MCF 10A (cell line): ENCODE measurements at places on chromosomes 6 and 20. TPM values are rescaled to one million over a fixed set of nuclear protein-coding genes. Genes with fewer than 3 reads are reported as not detected.

The CRISP2 gene
- total RNA-seq: not detected in 2 replicates

DNA sequence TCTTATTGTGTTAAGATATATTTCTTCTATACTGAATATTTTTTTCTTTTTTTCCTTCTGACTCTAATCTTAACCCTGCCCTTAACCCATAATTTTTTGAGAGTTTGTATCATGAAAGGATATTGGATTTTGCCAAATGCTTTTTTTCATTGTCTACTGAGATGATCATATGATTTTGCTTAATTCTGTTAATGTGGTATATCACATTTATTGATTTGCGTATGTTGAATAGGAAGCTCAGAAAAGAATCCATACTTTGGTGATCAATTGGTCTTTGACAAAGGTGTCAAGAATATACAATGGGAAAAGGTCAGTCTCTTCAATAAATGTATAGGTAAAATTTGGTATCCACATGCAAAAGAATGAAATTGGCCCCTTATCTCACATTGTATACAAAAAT, 588.8 kb upstream of the ADGRB3 start:
- DNase-seq: no peak

- no peak for DNase-seq
These were observed 89.8 kb downstream of the PREX1 start for GRCh38 chr20:48738094-48738398.

The TUBB2B gene
- total RNA-seq: 0.47 and 0.54 TPM in 2 replicates

DNA sequence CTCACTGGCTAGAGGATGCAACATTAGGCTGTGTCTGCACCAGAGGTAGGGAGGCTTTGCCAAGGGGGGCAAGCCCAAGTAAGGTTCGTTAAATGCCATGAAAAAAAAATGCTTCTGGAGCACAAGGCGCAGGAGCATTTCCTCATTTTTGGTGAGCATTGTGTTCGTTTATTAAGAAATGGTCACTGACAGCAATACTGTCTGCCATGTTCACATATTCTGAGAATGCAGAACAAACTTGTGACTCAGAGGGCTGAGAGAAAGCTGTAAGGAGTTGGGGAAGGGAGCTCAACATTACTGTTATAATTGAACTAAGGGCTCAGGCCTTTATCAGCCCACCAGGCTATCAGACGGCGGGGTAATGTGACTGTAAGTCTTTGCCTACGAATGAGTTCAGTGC, 465.4 kb upstream of the BTBD3 start:
- peak; percentile 30 for DNase-seq

The LY6G6D gene
- not detected in 2 replicates for total RNA-seq

GRCh38 chr6:142935553-142936517, 9.1 kb downstream of the HIVEP2 start:
- no peak for DNase-seq

The DEFB124 gene
- not detected in 2 replicates for total RNA-seq

- peak; percentile 86 for DNase-seq
These were observed 12.8 kb upstream of the DSTN start for GRCh38 chr20:17556837-17557674.

The LAMA4 gene
- total RNA-seq: 0.72 TPM in 1 of 2 replicates, not detected in the other

GRCh38 chr6:133817460-133818047, 71.4 kb upstream of the TCF21 start:
- DNase-seq: no peak

- no peak for DNase-seq
These were observed 47.5 kb upstream of the CDH22 start for GRCh38 chr20:46355778-46356177.

The ADGB gene
- total RNA-seq: not detected in 2 replicates

DNA sequence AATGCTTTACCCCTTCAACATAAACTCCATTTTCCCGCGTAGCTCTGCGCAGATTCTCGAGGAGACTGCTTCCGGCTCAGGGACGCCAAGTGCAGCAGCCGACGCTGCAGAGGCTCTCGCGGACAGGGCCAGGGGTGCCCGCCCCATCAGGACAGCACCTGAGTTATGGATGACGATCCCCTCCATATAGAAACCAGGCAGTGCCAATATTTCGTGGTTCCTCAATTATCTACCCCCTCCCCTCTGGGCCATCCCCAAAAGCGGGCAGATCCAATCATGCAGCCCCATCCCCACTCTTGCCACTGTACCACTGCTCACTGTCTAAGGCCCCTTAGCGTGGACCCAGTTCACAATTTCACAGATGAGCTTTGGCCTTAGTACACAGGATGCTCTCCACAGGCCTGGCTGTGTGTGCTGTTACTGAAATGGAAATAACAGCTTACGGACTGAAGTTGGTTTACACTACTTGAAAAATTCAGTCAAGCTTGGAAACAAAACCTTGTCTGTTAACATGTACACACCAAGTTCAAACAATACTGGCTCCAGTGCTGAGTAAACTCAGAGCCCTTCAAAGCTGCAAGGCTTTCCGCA, 74.5 kb downstream of the DACT2 start:
- no peak for DNase-seq

DNA sequence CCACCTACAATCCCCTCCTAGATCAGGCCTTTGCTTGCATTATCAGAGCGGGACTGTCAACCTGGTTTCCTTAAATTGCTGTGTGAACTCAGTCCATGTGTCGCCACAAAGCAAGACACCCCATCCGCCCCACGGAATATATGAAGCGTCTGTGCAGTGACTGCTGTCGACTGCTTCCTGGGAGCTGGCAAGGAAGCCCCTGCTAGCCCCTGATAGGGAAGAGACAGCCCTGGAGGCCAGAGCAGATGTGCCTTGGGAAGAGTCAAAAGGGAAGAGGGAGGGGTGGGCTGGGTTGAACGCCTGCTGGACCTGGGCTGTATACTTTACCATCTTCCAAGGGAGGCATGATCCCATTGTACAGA, 44.1 kb upstream of the APCDD1L start:
- no peak for DNase-seq

DNA sequence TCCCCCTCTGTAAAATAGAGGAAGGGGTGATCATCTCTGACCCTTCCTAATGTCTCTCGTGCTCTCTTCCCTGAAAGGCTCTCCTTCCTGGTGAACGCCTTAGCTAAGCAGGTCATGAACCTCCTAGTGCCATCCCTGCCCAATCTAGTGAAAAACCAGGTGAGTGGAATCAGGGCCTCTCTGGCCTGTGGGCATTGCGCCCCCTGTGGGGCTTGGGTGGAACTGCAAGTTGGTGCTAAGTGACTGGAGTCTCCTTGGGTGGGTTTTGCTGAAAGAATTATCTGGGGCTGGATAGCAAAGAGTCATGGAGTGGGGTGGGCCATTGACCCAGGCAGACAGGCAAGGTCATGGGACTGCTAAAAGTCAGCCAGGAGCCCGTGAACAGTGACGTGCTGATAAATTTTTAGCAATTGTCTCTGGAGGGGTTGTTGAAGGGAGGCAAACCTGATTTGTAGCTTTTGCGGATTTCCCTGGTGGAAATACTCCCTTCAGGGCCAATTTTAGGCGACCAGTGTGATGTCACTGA, 8.9 kb downstream of the BPIFB1 start:
- peak; percentile 49 for DNase-seq

DNA sequence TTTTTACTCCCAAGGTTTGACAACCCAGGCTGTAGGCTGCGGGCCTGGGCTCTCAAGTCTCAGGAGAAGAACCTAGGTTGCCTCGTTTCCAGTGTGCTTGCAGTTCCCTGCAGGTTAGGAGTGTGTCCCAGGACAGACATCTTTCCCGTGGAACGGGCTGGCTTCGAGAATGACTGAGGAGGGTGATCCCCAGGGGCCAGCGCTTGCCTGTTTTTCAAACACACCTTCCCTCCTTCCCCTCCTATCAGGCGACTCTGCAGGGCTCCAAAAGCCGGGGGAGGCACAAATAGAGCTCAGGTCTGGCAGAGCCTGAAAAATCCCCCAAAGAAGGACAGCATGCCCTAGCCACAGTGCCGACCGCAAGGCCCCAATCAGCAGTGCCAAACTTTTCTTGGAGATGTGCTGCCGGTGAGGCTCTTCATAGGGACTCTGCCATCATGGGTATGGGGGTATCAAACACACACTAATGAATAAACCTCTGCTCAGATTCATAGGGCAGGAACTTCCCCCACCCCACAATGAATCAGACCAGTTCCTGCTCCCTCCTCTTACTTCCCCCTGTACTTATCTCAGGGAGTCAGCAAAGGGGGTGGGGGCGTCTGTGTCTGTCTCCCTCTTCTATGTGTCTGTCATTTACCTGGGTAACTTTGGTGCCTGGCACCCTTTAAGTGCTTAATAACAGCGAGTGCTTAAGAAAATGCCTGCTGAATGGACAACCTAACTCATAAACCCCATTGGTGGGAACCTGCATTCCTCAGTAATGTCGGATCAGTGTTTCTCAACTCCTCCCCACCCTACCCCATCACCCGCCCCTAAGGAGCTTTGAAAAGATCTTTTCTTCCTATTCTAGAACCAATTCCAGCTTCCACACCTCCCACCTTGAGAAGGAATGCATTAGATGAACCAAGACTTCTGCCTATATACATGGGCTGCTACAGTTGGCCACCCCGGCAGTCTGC, 1.6 kb downstream of the KCNG1 start:
- no peak for DNase-seq

GRCh38 chr20:47126709-47127108, 229.8 kb downstream of the ZMYND8 start:
- peak; percentile 13 for DNase-seq

- DNase-seq: no peak
These were observed 133.0 kb upstream of the ATXN1 start for GRCh38 chr6:16894301-16894700.

The PPP1R10 gene
- 103 and 209 TPM in 2 replicates for total RNA-seq

DNA sequence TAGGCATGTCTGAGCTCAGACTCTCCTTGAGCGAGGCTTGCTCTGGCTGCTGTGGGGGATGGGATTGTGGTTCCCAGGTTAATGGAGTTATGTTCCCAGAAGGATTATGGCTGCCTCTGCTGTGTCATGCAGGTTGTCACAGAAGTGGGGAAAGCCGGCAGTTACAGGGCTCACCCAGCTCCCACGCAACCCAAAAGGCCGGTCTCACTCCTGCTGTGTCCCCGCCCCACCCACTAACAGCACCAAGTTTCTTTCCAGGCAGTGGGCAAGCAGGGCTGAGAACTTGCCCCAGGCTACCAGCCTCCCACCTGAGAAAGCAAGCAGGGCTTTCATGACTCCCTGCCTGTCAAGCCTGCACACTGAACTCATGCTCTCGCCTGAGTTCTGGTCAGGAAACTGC, 750.5 kb downstream of the FRK start:
- DNase-seq: no peak

The CST4 gene
- not detected in 2 replicates for total RNA-seq

DNA sequence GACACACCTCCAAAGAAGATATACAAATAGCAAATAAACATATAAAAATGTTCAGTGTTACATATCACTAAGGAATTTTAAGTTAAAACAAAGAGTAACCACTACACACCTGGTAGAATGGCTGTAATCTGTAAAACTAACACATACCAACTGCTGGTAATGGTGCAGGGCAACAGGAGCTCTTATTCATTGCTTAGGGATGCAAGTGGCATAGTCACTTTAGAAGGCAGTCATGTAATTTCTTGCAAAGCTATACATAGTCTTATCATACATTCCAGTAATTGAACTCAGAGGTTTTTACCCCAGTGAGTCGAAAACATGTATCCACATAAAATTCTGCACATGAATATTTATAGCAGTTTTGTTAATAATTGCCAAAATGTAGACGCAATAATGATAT, 906.8 kb upstream of the CITED2 start:
- no peak for DNase-seq

DNA sequence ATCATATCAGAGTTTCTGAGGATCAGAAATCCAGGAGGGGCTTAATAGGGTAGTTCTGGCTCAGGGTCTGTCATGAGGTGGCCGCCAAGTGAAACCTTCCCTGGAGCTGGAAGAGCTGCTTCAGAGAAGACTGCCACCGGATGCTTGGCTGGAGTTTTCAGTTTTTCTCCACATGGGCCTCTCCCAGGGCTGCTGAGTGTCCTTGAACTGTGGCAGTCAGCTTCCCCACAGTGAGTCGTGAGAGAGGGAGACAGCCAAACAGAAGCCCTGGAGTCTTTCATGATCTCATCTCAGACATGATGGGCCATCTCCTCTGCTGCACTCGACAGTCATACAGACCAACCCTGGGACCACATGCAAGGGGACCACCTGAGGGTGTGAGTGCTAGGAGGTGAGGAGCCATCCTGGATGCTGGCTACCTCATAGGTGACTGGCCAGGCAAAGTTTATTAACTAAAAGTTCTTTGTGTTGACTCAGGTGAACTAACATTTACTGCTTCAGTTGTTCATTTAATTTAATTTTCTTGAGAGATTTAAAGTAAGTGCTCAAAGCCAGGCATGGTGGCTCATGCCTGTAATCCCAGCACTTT, 71.5 kb downstream of the SHLD1 start:
- DNase-seq: no peak

GRCh38 chr6:43838276-43839036, 68.4 kb downstream of the VEGFA start:
- peak; percentile 34 for DNase-seq

- DNase-seq: peak; percentile 67
These were observed 152.9 kb downstream of the INSM1 start for GRCh38 chr20:20520776-20521175.

The FITM2 gene
- 7.2 and 8.1 TPM in 2 replicates for total RNA-seq

DNA sequence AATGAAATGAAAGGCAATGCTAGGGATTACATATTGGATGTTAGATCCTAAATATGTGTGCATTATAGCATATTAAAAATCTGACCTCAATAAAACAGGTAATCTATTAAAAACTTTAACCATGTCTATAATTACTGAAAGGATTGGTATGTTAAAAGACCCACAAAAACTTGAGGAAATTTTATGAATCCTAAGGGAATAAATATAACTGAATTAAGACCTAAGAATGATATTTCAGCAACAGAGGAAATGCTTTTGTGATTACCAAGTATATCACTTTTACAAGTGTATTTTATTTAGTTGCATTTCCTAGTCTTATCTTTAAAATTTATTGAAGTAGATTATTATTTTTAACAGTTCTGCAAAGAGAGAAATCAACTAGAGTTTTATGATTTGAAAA, 571.5 kb downstream of the HDGFL1 start:
- DNase-seq: no peak

The ULBP1 gene
- not detected in 2 replicates for total RNA-seq
